ENCODE measurements at places on chromosomes 5 and 9.

GRCh38 chr9:118318770-118319431 is 614.7 kb downstream of the TLR4 start:
- no peak for DNase-seq

- peak; percentile 87 for DNase-seq
Measured at GRCh38 chr5:87412630-87413342, at the start of gene CCNH. Gene CCNH, minus strand, starts transcription at chr5:87412930. Its CDS starts 136 bp downstream, at chr5:87412794.

GRCh38 chr5:121702682-121703081 is 149.0 kb upstream of the FTMT start:
- DNase-seq = no peak

GRCh38 chr9:72952914-72953313 is at the start of gene ALDH1A1:
Gene ALDH1A1, minus strand, starts transcription at chr9:72953053. Its CDS starts 53 bp downstream, at chr9:72953000.
- no peak for DNase-seq

DNA sequence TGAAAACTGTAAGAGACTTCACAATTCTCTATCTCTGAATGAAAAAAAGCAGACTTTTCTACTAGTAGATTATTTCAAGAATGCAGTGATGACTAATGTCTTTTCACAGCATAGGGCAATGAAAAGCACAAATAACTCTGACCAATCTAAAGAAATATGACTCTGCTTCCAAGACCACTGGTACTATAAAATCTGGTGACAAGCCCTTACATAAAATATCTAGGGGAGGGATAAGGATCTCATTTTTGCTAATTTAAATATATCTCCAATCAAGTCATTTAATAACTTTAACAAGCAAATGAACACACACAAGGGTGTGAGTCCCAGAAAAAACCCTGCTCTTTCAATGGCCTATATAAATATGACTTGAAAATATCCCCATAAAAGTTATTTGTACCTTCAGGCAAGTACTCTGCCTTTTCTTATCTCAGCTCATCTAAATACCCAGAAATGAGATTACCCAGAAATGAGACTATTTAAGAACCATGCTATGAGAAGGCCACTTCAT is 105.2 kb downstream of the GNAQ start:
- no peak for DNase-seq

DNA sequence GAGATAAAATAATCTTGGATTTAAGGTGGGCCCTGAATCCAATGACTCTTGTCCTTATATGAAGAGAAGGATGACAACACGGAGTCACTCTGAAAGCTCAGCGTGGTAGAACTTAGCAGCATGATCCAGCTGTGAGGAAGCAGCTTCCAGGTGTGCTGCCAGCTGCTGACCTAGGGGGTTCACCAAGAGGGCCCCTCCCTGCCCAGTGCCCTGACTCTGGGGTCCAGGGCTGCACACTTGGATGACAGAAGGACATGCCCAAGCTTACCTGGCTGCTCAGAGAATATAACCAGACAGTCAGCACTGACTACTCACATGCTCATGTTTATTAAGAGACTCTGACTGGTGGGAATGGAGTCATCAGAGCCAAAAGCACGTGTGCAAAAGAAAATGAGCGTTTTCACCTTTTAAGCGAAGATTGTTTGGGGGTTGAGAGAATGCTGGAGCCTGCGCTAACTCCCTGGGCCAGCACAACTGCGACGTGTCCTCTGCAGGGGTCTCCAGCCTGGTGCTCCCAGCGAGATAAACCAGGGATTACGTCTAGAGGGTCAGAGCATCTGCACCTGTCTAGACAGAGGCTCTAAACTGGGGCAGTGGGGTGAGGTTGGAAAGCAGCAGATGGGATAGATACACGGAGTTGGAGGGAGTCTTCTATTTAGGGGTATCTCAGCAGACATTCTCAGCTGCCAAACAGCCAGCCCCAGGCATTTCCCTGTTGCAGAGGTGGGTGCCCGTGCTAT is 41.3 kb downstream of the ROPN1L start:
- DNase-seq = no peak

GRCh38 chr9:130023144-130023787 is 19.7 kb downstream of the FNBP1 start:
- no peak for DNase-seq

DNA sequence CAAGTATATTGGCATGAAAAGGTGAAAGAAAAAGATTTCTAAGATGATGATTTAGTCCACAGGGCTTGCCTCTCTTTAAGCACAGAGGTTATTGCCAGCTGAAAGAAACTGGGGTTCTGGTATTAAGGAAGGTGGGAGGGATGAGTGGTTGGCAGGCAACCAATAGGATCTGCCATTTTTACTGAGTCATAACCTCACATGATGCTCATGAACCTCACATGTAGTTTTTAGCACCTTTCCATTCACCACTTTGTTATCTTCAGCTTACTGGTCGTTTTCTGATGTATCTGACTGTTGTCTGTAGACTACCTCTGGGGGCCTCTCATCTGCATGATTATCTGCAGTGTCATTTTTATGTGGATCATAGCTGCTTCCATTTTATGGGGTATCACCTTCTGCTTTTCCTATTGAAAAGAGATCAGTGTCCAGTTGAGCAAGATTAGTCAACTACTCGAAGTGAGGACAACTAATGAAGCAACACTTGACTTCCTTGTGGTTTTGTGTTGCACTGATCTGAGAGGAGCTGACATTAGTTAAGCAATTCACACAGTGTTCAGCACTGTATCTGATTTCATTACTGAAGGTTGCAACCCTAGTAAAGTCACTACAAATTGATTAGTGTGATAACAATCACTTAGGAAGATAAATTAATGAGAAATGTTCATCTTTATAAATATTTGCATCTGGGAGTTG is 186.3 kb downstream of the SGCD start:
- DNase-seq = no peak

DNA sequence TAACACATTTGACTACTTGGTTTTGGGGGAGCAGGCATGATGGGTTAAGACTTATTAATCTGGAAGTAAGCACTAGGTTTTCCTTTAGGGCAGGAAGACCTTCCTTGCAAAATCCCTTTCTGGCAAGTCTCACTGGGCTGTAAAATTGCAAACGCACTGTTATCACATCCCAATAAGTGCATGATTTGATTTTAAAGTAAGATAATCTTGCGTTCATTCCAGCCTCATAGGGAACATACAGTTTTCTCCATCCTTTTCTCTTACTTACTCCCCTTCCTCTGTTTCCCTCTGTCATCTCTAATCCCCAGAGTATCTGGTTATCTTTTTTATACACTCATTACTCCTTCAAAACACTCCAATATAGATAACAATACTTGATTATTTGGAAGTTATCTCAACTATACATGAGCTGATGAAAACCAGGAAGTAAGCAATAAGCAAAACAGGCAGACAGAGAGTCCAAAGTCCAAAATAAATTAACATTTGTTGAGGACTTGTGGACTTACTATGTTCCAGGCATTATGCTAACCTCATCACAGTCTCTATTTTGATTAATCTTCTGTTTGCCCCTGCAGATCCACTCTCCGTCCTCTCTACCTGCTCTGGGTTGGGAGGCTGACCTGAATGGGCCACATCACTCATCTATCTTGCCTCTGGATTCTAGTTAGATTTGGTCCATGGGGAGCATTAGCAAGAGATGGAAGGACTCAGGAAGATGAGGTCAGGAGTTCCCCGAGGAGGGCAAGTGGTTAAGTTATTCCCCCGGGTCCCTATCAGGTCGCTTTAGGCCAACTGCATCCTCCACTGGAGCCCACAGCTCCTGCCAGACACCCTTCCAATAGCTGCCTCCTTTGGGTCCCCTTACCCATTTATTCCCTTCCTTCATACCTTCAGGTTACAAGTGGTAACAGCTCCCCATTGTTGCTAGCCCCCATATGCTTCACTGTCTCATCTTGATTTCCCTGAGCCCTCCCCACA is 60.2 kb downstream of the SLC22A5 start:
- no peak for DNase-seq

GRCh38 chr5:77921094-77921768 is 145.1 kb upstream of the TBCA start:
- no peak for DNase-seq

- DNase-seq = no peak
Measured at GRCh38 chr5:159458217-159458711, 128.0 kb upstream of the IL12B start.

- no peak for DNase-seq
Measured at GRCh38 chr5:54296386-54296785, 14.0 kb downstream of the ARL15 start.

DNA sequence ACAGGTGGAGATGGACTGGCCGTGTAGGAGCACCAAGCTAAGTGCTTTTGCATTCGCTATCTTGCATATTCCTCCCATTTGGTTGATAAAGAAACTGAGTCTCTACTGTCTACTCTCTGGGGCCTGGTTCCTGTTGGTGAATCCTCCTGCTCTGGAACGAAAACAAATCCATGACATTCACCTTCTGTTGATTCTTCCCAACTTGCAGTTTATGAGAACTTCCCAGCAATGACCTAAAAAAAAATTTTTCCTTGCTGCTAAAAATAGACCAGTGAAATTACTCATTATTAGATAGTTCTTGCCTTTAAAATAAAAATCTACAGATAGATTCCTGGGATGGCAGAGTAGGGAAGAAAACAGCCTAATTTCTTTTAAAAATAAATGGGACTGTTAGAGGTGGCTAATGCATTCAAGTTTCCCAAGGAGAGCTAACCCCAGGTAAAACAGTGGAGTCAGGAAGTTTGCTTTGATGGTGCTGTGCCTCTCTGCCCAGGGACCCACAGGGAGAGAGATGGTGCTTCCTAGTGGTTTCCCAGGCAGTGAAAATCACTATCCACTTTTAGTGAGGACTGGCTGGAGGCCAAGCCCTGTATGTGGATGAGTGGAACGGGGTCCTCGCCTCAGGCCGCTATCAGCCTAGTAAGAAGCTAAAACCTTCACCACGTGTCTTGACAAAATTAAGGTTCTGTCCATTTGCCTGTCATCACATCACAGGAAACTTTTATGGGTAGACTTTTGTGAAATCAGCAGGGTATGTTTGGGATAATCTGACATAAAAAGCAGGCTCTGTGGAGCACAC is 68.4 kb upstream of the NR3C1 start:
- no peak for DNase-seq

- DNase-seq = no peak
Measured at GRCh38 chr5:34618371-34619065, 37.6 kb upstream of the RAI14 start.

DNA sequence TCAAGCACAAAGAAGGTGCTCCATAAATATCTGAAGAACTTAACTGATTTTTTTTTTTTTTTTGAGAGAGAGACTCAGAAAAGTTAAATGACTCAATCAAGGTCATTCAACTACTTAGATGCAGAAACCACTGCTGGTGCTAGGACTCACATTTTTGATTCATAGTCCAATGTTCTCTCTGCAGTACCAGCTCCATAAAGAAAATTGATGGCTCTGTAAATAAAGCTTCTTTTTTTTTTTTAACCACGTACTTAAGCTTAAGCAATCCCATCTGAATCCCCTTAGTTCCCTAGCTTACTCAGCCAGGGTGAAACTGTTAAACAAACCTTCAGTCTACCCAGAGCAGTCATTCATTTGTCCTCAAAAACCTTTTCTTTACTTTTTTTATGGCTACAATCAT is 657.0 kb upstream of the WWC1 start:
- no peak for DNase-seq

GRCh38 chr5:14481349-14481748 is 100.2 kb upstream of the OTULINL start:
- no peak for DNase-seq

DNA sequence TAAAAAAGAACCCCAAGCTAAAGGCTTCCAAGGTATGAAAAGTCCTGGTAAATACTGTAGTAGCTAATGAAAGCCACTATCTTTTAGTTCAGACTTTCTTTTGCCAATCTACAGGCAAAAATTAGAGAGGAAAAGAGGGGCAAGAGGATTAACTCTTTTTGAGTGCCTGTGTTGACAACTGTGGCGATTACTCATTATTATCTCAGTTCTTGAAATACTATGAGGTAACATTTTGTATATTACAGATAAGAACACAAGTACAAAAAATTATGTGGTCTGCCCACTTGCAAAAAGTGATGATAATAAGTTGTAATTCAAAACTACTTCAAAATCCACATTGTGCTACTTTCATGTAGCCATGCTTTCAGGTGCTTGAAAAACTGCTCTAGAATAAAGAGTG is 144.0 kb downstream of the DTWD2 start:
- no peak for DNase-seq

GRCh38 chr5:96229188-96229587 is 203.9 kb downstream of the PCSK1 start:
- DNase-seq = no peak

- DNase-seq = no peak
Measured at GRCh38 chr5:68484307-68485068, 268.9 kb downstream of the PIK3R1 start.

- no peak for DNase-seq
Measured at GRCh38 chr9:118418887-118419565, 714.8 kb downstream of the TLR4 start.

- no peak for DNase-seq
Measured at GRCh38 chr5:42876375-42876844, 64.7 kb upstream of the SELENOP start.

- no peak for DNase-seq
Measured at GRCh38 chr5:78076351-78076750, 218.1 kb downstream of the AP3B1 start.

- DNase-seq = no peak
Measured at GRCh38 chr5:15069407-15069905, 197.9 kb upstream of the ANKH start.
